Cardiac fibroblast (primary cell): ENCODE measurements at places on chromosomes 5 and 9.

DNA sequence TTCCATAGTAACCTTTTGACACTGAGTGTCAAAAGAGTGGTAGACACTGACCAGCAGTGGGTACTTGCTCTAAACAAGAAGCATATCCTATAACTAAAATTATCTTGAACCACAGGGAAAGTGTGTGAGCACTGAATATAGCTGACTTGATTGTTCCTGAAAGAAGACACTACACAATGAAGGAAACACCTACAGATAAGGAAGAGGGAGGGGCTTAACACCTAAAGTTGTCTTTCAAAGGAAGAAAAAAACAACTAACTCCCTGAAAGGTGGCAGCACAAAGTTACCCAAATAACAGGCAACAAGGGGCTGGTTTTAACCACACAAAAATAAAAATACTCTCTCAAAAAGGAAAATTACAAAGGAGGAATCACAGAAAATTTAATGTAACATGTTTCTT is 6.6 kb downstream of the ELAVL2 start:
- DNase-seq: no peak

DNA sequence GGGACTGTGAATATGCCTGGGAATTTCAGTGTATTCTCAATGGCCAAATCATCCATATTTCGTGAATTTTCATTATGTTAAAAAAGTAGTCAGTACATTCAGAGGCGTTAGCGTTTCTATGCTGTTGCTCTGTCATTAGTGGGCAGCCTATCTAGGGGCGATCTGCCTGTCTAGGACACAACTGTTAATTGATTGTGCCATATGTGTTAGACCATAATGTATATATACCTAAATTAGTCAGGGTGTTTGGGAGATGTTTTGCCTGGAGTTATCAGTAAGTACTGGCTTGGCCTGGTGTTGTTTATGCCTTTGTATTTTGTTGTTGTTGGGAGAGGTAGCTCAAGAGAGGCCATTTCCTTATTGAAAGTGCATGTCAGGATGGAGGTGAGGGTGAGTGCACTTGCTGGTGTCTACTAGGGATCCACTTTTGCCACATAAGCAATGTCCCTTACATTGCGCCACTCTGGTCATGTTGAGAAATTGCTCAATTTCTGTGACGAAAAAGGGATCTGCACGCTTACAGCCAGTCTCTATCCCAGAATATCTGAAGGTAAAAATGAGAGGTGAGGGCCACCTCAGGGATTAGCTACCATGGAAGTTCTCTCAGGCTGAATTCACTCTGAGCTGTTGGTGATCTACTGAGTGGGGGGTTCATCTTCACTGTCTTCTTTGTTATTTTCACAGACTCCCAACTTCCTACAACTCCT is 123.3 kb downstream of the ST8SIA4 start:
- no peak for DNase-seq

DNA sequence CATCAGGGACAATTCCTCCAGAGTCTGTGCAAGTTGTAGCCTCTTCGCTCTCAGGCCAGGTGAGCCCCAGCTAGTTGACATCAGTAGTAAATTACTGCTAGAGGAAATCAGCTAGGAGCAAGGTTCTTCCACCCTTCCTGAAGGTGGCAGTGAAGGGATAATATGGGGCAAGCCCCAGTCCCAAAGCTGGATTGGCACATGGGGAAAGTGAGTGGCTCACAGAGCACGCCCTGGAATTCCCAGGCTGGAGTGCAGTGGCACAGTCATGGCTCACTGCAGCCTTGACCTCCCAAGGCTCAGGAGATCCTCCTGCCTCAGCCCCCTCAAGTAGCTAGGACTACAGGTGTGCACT is 82.1 kb downstream of the CYFIP2 start:
- DNase-seq: no peak

GRCh38 chr5:402615-403359 is 40.2 kb upstream of the EXOC3 start:
- no peak for DNase-seq

DNA sequence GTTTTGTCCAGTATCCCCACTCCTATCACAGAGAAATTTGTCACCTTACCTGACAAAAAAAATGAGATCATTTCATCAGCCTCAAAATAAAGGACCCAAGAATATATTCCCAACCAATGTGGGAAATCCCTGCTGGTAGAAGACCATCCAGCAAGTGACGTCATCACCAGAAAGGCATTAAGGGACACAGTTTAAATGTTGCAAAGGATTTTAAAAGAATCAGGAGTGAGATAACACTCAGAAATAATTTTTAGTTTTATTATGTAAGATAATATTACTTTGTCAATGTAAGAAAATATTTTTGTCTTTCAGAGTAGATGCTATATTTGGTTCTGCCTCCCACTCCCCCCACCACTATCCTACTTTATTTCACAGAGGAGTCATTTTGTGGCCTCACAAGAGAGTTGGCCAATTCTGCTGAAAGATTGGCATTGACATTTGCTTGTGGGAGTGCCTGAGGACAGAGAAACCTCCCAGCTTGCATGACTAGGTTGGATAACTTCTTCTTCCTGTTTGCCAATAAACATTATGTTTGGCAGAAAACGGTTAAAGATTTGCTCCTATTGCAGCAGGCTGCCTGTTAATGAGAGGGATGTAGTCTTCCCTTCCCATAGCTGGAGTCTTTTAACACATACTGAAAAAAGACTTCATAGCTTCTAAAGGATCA is 288.6 kb upstream of the DAB2 start:
- DNase-seq: peak; percentile 70

DNA sequence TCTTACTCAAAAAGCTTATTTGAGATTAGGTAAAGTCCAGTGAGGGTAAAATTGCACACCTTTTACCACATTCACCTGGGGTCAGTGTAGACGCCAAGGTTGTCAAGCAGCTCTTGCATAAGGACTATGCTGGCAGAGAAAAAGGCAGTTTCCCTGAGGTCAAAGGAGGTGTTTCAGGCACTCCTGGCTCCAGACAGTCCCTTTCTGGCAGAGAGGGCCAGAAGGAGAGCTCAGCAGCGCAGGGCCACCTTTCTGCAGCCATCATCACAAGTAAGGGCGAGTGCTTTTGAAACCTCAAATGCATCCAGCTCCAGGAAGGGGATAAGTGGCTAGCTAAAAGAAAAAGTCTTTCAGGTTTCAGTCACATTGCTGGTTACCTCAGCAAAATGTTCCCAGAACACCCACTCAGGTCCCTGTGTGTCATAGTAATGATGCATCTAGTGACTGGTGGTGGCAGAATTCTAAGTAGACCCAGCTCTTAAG is 16.7 kb upstream of the IL13 start:
- no peak for DNase-seq

- no peak for DNase-seq
Observed at GRCh38 chr9:27339661-27340284, 42.8 kb upstream of the EQTN start.

DNA sequence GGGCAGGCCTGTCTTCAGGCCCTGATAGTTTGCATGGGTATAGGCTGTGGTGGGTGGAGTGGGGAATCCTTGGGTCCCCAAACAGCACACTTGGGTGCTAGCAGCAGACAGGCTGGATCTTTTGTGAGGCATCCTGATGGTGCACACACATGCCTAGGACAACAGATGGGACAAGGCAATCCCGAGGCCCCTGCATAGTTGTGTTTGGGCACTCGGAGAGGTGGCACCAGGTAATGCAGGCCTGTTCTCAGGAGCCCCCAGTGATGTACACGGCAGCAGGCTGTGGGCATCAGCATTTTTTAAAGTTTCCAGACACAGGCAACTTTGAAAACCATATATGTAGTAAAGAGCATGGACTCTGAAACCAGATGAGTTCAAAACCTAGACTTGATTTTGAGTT is 65.4 kb downstream of the EPB41L4A start:
- DNase-seq: no peak

GRCh38 chr9:101508211-101508610 is 25.4 kb upstream of the RNF20 start:
- peak; percentile 48 for DNase-seq

- DNase-seq: peak; percentile 81
Observed at GRCh38 chr5:149636861-149637246, 55.6 kb downstream of the ARHGEF37 start.

DNA sequence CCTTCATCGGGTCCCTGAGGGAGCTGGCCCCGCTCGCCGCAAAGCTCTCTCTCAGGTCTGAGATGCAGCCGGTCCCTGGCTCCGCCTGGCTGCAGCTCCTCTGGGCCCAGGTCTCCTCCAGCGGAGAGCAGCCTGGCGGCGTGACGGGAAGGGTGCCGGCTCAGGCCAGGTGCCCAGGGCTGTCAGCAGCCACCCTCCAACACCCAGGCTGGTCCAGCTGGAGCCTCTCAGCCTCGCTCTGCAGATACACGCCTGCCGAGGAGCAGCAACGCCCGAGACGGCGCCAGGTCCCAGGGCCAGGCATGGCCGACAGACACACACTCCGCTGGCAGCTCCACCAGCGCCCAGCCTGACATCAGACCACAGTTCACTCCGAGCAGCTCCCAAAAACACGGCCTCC is 25.6 kb downstream of the FAM163B start:
- peak; percentile 73 for DNase-seq

DNA sequence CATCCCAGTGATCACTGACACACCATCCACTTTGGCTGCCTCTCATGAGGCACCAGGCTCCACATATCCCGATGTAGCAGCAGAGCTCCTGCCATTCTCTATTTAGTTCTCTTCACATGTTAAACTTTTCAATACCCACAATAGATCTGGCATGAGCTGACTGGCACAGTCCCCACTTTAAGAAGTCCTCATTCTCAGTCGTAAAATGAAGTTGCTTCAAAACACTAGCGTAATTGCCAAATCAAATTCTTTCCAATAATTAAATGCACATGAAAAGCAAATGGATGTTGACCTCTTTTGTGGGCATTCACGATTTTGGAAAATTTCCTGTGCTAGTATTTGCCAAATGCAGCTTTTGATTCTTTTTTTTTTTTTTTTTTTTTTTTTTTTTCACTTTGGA is 32.4 kb downstream of the HAPLN1 start:
- DNase-seq: no peak

- no peak for DNase-seq
Observed at GRCh38 chr9:98781588-98782383, 14.6 kb downstream of the ANKS6 start.

DNA sequence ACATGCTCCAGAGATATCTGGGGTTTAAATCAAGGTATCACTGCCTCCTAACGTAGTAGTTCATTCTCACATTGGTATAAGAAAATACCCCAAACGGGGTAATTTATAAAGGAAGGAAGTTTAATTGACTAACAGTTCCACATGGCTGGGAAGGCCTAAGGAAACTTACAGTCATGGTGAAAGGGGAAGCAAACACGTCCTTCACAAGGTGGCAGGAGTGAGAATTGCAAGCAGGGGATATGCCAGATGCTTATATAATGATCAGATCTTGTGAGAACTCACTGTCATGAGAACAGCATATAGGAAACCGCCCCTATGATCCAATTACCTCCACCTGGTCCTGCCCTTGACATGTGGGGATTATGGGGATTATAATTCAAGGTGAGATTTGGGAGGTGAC is 1280.2 kb upstream of the C9orf72 start:
- DNase-seq: no peak

DNA sequence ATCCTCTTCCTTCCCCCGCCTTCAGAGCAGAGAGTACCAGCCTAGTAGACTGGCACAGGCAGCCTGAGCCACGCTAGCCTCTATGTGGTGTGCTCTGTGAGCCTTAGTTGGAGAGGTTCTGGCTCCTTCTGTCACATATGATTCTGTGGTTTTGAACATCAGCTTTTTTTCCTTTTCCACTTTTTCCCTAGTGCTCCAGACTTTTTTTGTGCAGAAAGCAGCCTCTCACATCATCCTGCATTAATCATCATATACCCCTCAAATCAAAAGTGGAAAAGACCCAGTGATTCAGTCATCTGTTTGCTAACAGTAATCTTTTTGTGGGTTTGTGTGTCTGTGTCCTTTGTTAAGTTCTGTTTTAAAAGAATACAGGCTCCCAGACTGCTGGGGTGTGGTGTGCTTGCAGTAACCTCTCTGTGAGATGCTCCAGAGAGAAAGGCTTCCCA is 663.9 kb upstream of the RGMB start:
- DNase-seq: peak; percentile 93

GRCh38 chr5:98917433-98917832 is 11.4 kb downstream of the CHD1 start:
- no peak for DNase-seq

DNA sequence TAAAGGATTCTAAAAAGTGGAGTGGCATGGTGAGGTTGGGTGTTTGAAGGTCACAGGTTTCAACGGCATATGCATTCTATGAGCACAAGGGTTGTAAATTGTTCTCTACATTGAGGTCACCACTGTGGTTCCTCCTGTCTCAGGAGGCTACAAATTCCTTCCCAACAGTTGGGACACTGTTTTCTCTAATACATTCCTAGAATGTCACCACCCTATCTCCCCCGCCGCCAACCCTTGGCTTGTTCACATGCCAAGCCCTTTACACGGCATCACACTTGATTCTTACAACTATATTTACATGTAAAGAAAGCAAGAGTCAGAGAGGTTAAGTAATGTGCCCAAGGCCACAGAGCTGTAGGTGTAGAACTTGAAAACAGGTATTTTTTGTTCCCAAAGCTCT is 315.1 kb downstream of the RAB3C start:
- no peak for DNase-seq

DNA sequence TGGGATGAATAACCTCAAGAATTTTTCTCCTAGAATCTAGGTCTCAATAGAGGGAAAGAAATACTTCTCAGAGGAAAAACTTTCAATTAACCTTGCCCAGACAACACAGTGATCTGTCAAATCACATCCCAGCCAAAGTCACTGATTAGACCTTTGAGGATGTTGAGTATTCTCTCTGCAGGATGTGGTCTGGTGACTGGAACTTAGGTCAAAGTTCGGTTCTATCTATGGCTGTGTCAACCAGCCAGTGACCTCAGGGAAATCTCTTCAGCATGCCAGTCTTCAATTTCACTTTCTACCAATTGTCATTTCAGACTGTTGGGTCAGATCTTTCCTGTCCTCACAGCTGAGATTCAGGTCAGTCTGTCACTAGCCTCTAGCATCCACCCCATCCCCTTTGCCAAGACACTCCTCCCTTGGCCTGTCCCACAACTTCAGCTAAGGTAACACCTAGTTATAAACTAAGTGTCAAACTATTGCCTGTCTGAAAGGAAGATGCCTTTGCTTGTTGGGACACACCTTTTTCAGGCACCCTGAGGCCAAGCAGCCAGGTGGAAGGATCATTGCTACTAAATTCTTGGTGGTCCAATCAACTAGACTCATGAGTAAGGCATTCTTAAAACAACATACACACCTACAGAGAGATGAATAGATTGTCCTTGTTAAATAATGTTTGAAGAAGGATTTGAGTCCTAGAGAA is 156.3 kb upstream of the FST start:
- no peak for DNase-seq

DNA sequence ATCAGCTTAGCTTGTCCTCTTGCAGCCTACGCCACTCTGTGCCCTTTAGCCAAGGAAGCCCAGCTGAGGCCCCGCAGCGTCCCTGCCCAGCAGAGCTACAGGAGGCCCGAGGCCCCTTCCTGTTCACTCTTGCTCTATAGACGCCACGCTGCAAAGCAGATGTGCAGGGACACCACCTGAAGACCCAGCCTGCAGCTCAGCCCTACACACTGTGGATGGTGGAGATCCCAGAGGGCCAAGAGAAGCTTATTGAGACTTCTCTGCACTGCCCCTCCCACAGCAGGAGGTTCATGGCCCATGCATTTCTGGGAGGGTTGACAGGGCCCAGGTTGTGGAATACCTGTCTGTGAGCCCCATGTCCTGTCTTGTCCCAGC is 33.6 kb downstream of the IRF1 start:
- no peak for DNase-seq
